RPMI7951 (cell line): ENCODE measurements at places on chromosomes 2 and 18. TPM values are rescaled to one million over a fixed set of nuclear protein-coding genes. Genes with fewer than 3 reads are reported as not detected.

GRCh38 chr18:58515175-58515775 lies 113.6 kb downstream of the ALPK2 start:
- DNase-seq = no peak

DNA sequence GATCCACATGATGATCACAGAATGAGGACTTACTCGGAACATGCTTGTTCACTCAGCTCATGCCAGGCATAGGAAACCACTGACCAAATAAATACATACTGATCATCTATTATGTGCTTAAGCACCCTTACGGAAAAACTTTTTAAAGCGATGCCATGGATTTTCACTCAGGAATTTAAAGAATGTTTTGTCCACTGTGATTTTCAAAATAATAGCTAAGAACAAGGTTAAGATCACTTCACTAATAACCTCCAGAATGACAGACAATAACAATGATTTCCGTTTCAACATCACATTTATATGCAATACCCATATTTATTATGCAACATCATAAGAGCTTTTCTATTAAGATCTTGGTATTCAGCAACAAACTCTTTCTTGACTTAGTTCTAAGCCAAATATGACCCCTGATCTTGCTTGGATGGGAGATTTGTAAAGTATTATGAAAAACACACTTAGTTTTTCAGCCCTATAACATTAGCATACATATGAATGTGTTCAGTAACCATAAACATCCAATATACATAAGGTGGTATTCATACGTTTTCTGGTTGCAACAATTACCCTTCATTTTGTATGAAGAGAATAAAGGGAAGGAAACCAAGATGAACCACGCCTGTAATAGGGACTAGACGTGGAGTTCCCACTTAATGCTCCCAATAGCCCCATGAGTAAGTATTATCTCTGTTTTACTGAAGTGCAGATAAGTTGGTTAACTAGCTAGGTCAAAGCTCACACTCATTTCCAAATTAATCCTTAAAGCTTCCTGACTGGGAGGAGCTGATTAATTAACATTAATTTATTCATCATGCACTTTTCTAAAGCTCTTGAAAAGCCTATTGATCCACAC lies 1.9 kb downstream of the CD302 start:
- DNase-seq = no peak

GRCh38 chr18:10928011-10928771 lies 221.2 kb downstream of the PIEZO2 start:
- DNase-seq = no peak

DNA sequence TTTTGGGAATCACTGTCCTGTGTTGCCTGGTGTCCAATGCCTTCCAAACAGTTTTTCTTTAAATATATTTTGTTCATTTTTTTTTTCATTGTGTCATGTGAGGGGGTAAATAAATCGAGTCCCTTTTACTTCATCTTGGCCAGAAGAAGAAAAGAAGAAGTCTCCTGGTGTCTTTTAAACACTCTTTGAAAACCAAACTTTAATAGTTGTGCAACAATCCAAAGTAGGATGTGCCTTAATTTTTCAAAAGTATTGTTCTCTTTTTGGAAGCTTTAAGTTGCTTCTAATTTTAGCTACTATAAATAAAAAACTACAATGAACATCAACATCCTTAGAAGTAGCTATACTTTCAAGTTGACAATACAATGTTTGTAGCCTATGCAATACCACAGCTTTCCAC lies 154.9 kb downstream of the ATAD2B start:
- no peak for DNase-seq

DNA sequence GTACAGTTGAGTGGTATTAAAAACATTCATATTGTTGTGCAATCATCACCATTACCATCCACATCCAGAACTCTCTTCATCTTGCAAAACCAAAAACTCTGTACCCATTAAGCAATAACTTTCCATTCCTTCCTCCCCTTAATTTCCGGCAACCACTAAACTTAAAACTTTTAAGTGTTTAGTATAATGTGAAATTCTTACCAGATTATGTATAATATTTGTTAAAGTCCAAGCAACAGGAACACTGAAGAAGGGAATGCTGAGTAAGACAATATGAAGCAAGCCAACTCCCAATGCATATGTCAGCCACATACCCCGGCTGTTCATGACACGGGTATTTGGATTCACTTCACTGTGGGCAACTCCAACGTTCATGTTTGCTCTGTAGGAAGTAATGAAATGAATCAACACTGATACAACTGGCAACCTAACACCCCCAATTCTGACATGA lies 1.9 kb downstream of the ORMDL1 start:
- DNase-seq = peak; percentile 15

The IL37 gene
- 0.36 and 0.49 TPM in 2 replicates for total RNA-seq
